AG09319 (cell line): ENCODE measurements at places on chromosomes 7 and 10.

DNA sequence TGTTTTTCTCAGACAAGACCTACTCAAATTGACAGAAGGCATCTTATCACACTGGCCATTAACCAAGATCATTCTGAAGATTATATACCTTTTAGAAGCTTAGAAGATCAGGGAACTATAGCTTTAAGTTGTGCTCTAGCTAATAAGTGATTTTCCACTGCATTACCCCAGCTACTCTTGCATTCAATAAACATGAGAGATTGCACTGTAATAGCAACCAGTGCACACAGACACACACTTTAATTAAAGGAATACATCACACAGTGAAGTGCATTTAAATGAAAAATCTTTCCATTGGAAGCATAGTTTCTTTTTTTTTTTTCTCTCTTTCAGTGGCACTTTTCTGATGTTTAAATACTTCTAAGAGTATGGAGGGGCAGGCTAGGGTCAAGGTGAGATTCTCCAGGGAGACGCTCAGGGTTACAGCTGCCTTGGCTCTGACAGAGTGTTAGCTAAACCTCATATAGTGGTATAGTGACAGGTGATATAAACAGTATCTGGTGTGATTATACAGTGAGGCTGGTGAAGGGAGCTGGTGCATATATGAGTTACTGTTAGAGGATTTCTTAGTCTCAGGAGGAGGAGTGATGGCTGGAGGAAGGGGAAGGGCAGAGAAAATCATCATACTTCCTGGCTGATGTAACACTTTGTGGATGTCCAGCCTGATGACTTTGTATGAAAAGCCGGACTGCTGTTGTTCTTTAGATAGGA is 369.5 kb downstream of the SORCS3 start:
- no peak for DNase-seq

- no peak for DNase-seq
Measured at GRCh38 chr10:124792998-124793352, 1.3 kb upstream of the EEF1AKMT2 start.

DNA sequence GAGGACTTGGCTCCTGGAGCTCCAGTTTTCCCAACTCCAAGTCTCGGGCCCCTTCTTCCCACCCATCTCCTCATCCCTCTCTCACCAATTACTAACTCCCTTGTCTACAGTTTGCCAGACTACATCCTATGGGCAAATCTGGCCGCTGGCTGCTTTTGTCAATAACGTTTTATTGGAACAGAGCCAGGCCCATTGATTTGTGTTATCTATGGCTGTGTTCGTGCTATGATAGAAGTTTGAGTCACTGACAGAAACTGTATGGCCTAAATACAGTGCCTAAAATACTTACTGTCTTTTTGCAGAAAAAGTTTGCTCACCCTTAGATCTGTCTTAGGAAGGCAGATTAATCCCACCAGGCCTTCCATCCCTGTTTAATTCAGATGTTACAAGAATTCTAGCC is 71.3 kb downstream of the PIP4K2A start:
- DNase-seq: no peak

GRCh38 chr10:70131560-70131937 is 1.1 kb downstream of the AIFM2 start:
- DNase-seq: no peak

DNA sequence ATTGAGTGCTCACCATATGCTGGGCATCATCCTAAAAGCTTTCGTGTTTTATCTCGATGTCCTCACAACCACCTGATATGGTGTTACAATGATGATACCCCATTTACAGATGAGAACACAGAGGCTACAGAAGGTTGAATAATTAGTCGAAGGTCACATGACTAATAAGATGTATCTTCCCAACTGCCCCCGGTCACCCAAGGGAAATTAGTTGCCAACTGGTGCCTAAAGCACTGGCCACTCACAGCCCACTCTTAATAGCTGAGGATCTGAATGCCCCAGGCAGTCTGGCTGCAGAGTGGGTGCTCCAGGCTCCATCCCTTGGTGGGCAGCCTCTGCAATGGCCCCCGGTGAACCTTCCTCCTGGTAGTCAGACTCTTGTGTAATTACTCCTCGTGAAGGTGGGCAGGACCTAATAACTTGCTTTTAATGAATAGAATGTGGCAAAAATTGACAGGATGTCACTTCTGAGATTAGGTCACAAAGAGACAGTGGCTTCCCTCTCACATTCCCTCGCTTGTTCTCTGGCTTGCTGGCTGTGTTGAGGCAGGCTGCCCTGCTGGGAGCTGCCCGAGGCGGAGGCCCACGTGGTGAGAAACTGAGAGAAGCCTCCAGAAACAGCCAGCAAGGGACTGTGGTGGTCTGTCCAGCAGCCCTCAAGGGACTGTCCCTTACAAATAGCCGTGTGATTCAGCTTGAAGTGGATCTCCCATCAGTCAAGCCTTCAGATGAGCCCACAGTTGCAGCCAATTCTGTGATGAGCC is 109.4 kb downstream of the ARHGAP22 start:
- DNase-seq: no peak

- peak; percentile 92 for DNase-seq
Measured at GRCh38 chr10:43809211-43809930, 160.7 kb upstream of the ZNF32 start.

DNA sequence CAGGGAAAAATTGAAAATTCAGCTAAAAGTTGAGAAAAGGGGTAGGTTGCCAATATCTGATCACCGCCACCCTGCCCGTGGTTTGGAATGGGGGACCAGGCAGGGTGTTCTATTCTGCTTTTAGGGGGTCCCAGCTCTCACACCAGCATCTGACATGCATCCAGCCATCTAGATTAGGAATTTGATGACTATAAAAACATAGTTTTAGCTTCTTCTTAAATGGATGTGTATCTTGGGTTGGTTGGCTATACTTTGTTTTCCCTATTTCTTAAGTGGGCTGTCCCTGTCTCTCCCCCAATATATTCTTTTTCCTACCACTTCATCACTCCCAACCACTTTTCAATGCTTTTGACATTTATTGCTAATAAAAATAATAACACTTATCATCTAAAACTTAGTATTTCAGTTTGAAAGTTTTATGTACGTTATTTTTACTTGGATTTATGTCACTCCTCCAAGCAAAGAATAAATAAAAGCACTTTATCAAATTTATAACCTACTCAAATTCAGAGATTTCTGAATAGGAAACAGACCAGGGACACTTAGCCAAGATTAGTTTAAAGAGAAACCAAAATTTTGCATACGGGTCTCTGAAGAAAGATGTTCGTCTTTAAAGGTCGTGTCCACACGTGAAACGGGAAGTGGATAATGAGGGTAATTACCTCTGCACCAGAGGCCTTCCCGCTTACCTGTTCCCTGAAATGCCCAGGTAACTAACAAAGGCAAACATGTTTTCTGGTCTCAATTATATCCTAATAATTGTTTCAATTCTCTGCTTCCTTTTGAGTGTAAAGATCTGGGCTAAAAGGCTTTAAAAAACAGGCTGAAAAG is 233.2 kb upstream of the AUTS2 start:
- DNase-seq: no peak

DNA sequence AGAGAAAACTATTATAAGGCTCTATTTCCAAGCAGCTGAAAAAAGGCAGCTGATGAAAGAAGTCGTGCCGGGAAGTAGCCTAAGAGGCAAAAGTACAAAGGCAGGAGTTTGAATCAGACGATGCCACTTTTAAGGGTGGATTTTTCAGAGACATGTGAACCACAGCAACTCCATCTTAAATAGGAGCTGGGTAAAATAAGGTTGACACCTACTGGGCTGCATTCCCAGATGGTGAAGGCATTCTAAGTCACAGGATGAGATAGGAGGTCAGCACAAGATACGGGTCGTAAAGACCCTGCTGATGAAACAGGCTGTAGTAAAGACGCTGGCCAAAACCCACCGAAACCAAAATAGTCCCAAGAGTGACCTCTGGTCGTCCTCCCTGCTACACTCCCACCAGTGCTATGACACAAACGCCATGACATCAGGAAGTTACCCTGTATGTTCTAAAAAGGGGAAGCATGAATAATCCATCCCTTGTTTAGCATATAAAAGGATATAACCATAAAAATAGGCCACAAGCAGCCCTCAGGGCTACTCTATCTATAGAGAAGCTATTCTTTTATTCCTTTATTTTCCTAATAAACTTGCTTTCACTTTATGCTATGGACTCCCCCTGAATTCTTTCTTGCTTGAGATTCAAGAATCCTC is 45.5 kb upstream of the PRSS1 start:
- no peak for DNase-seq

- no peak for DNase-seq
Measured at GRCh38 chr10:72335394-72336258, 19.1 kb downstream of the DNAJB12 start.

DNA sequence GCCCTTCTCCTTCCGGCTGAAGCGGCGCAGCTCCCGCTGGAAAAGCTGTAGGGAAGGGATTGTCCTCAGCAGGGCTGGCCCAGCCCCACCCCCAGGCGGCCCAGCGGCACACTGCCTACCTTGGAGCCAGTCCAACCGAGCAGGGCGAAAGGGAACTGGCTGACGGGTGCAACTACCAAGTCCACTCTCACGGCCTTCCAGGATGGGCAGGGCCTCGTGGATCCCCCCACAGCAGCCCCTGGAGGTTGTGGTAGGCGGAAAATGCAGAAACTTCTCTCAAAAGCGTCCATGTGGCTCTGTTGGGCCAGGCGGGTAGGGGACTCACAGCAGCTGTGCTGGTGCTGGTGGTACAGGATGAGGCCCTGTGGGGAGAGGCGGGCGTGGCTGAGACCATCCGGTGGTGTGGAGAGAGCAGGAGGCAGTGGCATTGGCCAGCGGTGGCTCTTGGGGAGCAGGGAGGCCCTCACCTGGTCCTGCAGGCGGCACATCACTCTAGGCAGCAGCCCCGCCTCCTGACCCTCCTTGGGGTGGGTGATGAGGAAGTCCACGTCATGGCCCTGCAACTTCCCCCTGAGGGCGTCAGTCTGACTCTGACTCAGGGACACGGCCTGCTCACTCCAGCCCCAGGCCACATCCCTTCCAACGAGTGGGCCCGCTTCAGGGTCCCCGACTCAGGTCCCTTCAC is 8.4 kb upstream of the PGAM2 start:
- no peak for DNase-seq

DNA sequence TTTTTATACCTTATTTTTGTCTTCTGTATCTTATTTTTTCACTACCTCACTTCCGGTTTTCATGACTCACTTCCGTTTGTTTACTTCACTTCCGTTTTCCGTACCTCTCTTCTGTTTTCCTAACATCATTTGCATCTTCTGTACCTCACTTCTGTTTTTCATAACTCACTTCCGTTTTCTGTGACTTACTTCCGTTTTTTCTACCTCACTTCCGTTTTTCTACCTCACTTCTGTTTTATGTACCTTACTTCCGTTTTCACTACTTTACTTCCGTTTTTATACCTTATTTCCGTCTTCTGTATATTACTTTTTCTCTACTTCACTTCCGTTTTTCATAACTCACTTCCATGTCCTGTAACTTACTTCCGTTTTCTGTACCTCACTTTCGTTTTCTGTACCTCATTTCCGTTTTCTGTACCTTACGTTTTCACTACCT is 492.5 kb upstream of the AKR1E2 start:
- DNase-seq: no peak

DNA sequence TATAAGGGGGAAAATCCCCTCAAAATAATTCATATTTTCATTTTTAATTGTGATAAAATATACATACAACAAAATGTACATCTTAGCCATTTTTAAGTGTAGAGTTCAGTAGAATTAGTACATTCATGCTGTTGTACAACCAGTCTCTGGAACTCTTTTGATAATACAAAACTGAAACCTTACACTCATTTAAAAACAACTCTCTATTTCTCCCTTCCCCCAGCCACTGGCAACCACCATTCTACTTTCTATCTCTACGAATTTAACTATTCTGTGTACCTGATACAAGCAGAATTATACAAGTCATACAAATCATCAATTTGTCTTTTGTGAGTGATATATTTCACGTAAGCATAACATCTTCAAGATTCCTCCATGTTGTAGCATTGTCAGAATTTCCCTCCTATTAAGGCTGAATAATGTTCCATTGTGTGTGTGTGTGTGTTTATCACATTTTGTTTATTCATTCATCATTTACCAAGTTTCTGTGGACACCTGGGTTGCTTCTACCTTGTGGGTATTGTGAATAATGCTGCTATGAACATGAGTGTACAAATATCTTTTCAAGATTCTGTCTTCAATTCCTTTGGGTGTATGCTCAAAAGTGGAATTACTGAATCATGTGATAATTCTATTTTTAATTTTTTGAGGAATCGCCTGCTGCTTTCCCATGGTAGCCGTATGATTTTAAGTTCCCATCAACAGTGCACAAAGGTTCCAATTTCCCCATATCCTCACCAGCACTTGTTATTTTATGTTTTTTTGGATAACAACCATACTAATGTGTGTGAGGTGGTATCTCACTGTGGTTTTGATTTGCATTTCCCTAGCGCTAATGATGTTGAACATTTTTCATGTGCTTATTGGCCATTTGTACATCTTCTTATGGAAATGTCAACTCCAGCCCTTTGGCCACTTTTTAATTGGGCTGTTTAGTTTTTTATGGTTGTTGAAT is 4.7 kb upstream of the EBLN1 start:
- no peak for DNase-seq

DNA sequence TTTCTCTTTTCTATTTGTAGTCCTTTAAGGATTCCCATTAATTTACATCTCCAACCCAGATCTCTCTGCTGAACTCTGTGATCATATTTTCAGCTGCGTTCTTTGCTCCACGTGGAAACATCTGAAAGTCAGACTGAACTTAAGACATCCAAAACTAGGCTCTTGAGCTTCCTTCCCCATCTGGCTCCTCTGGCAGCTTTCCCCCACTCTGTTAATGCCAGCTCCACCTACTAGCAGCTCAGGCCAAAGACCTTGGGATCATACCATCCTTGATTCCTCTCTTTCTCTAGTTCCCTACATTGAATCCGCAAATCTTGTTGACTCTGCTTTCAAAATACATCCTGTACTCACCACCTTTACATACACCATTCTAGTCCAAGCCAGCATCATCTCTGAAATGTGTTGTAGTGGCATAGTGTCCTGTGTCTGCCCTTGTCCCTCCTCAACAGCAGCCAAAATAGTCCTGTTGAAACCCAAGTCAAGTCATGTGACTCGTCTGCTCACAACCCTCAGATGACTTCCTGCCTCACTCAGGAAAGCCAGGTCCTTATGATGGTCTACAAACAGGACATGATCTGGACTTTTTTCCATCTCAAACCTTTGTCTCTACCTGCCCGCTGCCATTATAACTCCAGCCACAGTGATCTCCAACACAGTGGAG is 7.0 kb downstream of the REEP3 start:
- DNase-seq: no peak

- DNase-seq: no peak
Measured at GRCh38 chr7:18405726-18406125, 89.8 kb upstream of the HDAC9 start.

GRCh38 chr10:14625765-14626525 is 148.8 kb downstream of the FAM107B start:
- DNase-seq: no peak
